ENCODE measurements at places on chromosomes 16 and 17.

- no peak for DNase-seq
Observed at GRCh38 chr17:59725691-59726090, 18.2 kb downstream of the VMP1 start.

- no peak for DNase-seq
Observed at GRCh38 chr17:67364847-67365737, 1.3 kb downstream of the PSMD12 start.

DNA sequence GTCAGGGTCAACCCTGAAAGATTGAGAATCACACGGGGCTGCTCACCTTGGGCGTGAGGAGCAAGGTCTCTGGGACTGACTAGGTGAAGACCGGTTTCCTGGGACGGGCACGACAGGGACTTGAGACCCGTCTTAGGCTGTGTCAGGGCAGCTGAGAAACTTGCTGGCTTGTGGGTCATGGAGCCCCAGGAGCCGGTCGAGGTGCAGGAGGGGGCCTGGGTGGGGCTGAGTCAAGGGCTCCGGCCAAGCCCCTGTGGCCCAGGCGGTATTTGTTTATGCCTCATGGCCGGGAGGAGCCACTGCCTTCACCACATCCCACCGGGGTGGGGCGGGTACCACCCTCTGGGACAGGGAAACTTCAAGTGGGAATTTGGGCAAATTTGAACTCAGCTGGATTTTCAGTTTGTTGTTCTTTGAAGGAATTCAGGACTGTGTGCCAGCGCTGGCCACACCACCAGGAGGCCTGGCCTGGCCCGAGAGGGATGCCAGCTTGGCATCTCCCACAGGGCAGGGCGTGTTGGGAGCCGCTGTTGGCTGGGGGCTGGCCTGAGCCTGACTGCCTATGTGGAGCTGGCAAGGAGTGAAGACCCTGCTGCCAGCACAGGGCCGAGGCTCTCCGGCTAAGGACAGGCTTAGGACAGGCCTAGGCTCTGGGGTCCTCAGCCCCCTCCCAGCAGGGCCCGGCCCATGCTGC, 116.1 kb downstream of the METRNL start:
- DNase-seq: no peak

GRCh38 chr16:12426122-12426521, 377.6 kb downstream of the CPPED1 start:
- peak; percentile 7 for DNase-seq

- DNase-seq: no peak
Observed at GRCh38 chr16:25692742-25693508, 1.2 kb downstream of the HS3ST4 start.

DNA sequence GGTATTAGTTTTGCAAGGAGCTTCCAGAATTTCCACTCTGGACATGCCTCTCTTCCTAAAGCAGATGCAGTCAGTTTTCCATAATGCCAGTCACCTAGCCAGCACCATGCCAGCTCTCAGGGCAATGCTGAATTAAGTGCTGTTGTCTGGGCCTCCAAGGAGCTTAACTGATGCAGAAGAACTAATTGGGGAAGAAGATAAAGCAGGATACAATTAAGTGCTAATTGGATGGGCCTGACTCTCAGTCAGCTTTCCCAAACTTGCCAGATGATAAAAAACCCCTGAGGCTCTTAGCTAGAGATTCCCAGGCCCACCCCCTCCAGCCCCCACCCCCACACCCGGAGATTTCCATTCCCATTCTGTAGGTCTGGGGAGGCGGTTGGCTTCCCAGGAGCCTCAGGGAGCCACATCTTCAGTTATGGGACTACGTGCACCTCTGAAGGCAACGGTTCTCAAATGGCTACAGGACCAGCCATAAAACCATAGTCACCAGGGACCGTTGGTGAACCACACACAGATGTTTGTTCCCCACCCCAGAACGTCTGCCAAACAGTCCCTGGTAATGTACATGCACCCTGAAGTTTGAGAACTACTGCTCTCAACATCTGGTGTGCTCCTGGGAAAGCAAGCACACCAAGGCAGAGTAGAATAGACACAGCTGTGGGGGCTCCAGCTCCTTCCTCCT, 499.1 kb upstream of the CDH5 start:
- no peak for DNase-seq

GRCh38 chr17:46986366-46986765, 7.3 kb upstream of the RPRML start:
- no peak for DNase-seq

GRCh38 chr17:31052187-31052889, 42.4 kb upstream of the NF1 start:
- DNase-seq: no peak

DNA sequence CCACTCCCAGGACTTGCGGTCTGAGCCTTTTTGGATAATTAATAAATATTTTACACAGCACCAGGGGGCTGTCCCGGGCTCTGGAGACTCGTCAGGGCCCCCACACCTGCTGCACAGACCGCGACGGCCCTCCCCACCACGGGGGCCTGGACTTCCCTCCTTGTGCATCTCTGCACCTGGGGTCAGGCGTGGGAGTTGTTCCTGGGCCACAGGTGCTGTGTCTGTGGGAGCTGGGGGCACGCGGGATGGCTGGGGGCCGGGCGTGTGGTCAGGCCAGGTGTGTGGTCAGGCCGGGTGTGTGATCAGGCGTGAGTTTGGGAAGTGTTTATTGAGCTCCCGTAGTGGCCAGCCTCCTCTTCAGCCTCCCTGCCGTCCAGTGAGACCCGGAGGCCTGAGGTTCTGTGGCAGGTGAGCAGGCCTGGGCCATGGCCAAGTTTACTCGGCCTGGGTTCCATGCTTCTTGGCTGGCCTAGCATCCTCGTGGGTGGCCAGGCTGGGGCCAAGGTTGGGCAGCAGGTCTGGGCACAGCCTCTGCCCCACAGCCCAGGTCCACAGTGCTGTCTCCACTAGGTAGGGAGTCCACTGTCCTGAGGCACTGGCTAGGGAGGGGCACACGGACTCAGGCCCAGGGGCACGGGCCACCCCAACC, 1.9 kb upstream of the STUB1 start:
- DNase-seq: no peak

GRCh38 chr17:51833045-51833444, 325.5 kb downstream of the CA10 start:
- no peak for DNase-seq

- DNase-seq: no peak
Observed at GRCh38 chr16:28937222-28937876, 5.6 kb downstream of the CD19 start.

- DNase-seq: no peak
Observed at GRCh38 chr17:74235040-74235581, 21.7 kb downstream of the TTYH2 start.

GRCh38 chr17:76397184-76397583, 12.8 kb downstream of the SPHK1 start:
- no peak for DNase-seq

- no peak for DNase-seq
Observed at GRCh38 chr17:32971171-32971570, 20.5 kb upstream of the SPACA3 start.

DNA sequence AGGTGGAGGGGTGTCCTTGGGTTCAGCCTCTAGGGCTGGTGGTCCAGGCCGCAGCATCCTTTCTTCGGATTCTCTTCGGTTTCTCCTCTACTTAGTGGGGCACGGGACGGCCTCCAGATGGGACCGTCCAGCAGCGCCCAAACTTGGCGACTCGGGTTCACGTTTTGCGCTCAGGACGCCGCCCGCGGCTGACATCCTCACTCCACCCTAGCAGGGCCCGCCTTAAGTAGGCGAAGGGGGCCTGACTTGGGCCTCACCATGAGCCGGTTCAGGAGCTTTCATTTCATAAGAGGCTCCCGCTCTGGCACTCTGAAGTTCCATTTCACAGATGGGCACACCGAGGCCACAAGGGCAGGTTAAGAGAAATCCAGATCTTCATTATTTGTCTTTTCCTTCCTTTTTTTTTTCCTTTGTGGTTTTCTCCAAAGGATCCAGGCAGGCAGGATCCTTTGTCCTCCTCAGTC, 141.2 kb downstream of the SEC14L1 start:
- DNase-seq: no peak

- DNase-seq: no peak
Observed at GRCh38 chr17:28954886-28955285, 3.6 kb upstream of the PHF12 start.

- DNase-seq: no peak
Observed at GRCh38 chr16:47065766-47066688, 77.7 kb downstream of the NETO2 start.

- no peak for DNase-seq
Observed at GRCh38 chr17:77615703-77616253, 342.7 kb upstream of the TNRC6C start.

GRCh38 chr16:48223490-48223889, 20.6 kb upstream of the LONP2 start:
- no peak for DNase-seq

- peak; percentile 48 for DNase-seq
Observed at GRCh38 chr17:67018471-67019434, 25.6 kb upstream of the CACNG1 start.

GRCh38 chr16:57360321-57360935, 1.8 kb downstream of the CCL22 start:
- no peak for DNase-seq

DNA sequence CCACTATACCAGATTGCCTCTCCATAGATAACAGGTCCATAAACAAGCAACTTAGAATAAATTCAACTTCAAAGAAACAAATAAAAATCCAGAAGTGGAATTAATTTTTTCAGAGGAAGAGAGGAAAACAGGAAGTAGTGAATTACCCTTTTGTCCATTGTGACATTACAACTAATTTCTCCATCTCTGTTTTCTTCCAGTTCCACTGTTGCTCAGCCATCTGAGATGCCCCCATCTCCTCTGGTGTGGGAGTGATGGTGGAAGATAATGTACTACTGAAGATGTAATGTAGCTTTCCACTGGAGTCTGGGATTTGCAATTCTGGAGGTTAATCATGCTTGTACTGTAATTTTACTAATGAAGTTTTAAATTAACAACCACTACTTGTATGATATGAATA, 124.6 kb upstream of the TMEM97 start:
- DNase-seq: no peak

- no peak for DNase-seq
Observed at GRCh38 chr16:69859105-69859989, 91.8 kb upstream of the CLEC18A start.
